Caki2 (cell line): ENCODE measurements at places on chromosomes 5 and 9. TPM values are rescaled to one million over a fixed set of nuclear protein-coding genes. Genes with fewer than 3 reads are reported as not detected.

- peak; percentile 44 for DNase-seq
Measured at GRCh38 chr5:170523142-170523551, 19.3 kb downstream of the KCNIP1 start.

DNA sequence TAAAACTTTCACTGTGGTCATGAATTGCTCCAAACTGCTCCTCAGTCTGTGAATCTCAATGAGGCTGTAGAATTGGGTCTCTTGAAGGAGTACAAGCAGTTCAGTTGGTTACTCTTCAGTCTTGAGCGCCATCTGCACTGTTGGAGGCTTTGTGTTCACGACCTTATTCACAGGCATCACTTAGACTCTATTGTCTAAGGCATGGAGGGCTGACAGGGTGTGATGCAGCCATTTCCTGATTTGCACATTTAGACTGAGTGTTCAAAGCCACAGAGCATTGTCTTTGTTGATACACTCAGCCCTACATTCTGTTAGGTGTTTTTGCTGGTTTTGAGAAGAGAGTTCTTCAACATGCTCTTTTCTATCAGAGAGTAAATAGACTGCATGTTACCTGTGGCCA, 355.9 kb upstream of the RIOK2 start:
- DNase-seq = no peak

DNA sequence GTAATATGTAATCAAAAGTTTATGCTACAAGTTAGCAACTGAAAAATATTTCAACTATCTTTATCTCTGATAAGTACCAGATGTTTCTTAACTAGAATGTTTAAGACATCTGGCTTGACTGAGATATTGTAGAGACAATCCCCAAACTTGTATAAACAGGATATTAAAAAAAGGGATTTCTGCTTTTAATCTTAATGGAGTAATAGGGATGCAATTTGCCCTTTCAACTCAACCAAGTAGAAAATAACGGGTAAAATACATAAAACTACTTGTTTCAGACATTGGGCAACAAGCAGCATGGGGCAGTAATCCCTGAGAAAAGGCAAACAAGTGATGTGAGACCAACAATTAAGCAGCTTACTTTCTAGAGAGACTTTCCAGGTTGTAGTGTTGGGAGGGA, 9.4 kb upstream of the ADAMTS12 start:
- DNase-seq = no peak

DNA sequence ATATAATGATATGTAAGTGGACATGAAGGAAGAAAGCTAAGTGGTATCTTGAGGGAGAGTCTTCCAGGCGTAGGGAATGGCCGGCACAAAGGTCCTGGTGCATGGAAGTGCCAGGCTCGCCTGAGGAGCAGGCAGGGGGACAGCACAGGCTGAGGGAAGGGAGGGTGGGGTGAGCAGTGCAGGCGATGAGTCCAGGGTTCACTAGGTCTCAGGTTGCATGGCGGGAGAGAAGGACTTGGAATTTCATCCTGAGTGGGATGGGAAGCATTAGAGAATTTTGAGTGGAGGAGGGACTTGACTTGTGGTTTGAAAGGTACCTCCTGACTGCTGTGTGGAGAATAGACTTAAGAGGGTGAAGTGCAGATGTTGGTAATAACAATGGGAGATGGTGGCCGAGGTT, 268.9 kb downstream of the ARHGEF28 start:
- DNase-seq = no peak

DNA sequence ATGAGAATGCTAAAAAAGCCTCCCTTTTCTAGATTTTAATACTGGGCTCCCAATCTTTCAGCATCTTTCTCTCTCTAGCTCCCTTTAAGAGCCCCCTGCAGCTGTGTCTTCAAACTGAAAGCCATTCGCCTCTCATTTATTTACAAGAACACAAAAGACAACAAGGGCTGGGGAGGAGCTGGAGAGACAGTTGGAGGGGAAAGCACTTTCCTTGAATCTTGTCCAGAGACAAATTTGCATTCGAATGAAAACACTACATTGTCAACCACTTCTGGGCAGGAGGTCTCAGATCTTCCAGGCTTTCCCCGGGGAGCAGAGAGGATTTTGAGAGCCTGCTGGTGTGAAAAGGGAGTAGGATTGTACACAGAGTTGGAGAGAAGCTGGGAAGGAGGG, 518.3 kb downstream of the CTNND2 start:
- no peak for DNase-seq

- DNase-seq = no peak
Measured at GRCh38 chr5:69202497-69202896, 13.1 kb downstream of the CENPH start.

C9orf40 gene
- total RNA-seq = 5.1 and 6.7 TPM in 2 replicates

DNA sequence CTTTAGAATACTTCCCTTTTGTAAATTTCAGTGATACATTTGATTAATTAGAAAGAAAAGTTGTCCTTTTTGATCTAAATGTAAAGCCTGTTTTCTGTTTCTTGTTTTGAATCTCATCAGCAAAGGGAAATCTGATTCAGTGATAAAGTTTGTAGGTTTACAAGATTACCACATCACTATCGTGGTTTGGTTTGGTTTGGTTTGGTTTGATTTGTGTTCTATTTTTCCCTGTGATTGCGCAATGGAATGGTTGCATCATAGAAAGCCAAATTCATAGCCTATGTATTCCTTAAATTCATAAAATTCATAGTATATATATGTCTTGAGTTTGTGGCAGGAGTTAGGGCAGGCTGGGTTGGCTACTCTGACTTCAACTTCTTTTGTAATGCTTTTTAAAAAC, 15.2 kb downstream of the SRFBP1 start:
- no peak for DNase-seq

- DNase-seq = no peak
Measured at GRCh38 chr9:136364942-136365774, 1.6 kb upstream of the DNLZ start.

DNA sequence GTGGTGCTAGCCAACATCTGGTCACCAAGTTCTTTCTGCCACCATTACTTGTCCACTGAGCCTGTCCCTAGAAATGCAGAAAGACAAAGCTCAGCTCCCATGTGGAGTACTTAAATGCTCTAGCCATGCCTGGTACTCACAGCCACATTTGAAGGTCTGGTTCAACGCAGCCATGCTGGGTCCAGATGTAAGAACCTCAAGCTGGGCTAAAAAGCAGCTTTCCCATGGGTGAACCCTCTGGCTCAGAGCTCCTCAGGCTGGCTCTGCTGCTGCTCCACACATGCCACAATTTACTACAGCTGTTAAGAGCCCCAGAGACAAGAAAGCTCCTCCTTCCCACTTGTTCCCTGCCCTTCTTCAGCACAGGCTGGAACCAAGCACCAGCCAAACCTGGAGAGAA, 97.1 kb upstream of the LRRTM2 start:
- DNase-seq = no peak

CDC25C gene
- total RNA-seq = 8.7 and 13.4 TPM in 2 replicates

- DNase-seq = no peak
Measured at GRCh38 chr5:141506381-141507155, 17.7 kb downstream of the PCDHGC5 start.

GRCh38 chr9:5791870-5792269, 41.0 kb downstream of the ERMP1 start:
- no peak for DNase-seq

GPX8 gene
- 29.6 and 49.3 TPM in 2 replicates for total RNA-seq

- DNase-seq = no peak
Measured at GRCh38 chr5:149754172-149754880, 24.2 kb downstream of the PPARGC1B start.

DNA sequence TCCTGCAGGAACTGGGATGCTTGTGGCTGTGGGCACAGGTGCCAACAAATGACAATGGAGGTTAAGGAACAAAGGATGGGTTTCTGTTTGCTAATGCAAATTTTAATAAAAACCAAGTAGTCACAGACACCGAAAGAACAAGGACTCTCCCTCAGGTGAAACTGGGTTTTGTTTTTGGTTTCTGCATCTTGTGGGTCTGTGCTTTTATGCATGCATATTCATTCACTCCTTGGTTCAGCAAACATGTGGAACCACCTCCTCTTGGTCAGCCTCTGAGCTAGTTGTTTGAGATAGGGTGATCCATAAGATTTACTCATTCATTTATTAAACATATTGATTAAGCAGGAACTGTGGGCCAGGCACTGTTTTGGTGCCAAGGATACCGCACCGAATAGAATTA, 381.9 kb downstream of the CDK5RAP2 start:
- no peak for DNase-seq

- no peak for DNase-seq
Measured at GRCh38 chr5:2732850-2733249, 18.6 kb downstream of the IRX2 start.

PITX1 gene
- total RNA-seq = 0.35 and 4.6 TPM in 2 replicates

DNA sequence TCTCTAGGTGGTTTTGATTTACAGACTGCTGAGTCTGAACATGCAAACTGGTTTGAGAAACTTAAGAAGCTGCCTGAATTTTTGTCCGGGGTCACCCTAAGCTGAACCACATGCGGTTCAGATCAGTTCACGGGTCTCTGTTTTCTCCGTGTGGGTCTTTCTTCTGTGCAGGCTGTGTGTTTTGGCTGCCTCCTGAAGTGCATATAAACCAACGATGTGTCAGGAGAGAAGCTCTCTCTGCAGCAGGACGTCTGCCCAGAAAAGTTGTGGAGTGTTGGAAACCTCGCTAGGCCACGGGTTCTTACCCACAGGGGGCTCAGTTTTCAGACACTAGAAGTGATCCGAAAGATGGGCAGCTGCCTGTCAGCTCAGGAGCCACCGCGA, 364.2 kb downstream of the IRX2 start:
- DNase-seq = no peak

DNA sequence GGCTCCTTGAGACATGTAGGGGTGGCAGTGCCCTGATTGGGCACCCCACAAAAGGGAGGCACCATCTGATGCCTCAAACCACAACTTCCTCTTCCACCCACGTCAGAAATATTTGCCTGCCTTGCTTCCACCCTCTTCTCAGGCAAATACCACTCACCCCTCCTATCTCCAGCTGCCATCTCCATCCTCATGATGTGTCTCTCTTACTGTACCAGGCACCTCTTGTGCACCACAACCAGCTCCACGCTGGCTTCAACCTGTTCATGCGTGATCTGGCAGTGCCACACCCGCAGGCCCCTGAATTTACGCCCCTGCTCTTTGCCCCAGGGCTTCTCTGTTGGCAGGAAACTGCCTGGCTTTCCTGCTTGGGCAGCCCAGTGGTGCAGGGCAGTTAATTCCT, 87.8 kb upstream of the HSPA9 start:
- no peak for DNase-seq

KCTD16 gene
- 0.17 and 2.6 TPM in 2 replicates for total RNA-seq

DNA sequence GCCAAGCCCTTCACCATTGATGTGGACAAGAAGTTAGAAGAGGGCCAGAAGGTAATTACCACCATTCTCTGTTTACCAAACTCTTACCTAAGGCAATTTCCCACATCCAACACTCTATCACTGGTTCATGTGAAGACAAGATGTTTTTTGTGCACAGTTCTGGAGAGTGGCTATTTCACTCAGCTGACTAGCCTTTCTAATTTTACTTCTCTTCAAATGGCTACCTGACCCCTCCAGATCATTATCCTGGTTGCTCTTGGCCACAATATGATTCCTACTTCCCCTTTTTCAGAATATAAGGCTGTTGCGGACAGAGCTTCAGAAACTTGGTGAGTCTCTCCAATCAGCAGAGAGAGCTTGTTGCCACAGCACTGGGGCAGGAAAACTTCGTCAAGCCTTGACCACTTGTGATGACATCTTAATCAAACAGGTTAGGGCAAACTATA, 7.1 kb downstream of the KIF20A start:
- no peak for DNase-seq

- DNase-seq = no peak
Measured at GRCh38 chr9:89465001-89465451, 32.9 kb downstream of the SEMA4D start.

GRCh38 chr5:45521067-45521466, 175.1 kb downstream of the HCN1 start:
- DNase-seq = peak; percentile 20

DNA sequence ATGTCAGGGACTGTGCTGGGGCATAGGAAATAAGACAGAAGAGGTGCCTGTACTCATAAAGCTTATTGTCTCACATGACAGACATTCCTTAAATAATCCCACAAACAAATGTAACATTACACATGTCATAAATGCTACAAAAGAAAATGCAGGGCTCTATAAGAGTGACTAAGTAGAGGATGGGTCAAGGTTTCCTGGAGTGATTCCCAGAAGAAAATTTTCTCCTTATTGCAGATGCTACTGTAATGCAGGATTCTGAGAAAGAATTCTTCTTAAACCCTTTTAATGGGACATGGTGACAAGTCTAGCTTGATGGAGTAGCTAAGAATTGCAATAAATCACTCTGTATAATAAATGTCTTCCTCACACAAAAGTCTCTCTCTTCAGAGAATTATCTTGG, 55.7 kb downstream of the SH3TC2 start:
- no peak for DNase-seq

DNA sequence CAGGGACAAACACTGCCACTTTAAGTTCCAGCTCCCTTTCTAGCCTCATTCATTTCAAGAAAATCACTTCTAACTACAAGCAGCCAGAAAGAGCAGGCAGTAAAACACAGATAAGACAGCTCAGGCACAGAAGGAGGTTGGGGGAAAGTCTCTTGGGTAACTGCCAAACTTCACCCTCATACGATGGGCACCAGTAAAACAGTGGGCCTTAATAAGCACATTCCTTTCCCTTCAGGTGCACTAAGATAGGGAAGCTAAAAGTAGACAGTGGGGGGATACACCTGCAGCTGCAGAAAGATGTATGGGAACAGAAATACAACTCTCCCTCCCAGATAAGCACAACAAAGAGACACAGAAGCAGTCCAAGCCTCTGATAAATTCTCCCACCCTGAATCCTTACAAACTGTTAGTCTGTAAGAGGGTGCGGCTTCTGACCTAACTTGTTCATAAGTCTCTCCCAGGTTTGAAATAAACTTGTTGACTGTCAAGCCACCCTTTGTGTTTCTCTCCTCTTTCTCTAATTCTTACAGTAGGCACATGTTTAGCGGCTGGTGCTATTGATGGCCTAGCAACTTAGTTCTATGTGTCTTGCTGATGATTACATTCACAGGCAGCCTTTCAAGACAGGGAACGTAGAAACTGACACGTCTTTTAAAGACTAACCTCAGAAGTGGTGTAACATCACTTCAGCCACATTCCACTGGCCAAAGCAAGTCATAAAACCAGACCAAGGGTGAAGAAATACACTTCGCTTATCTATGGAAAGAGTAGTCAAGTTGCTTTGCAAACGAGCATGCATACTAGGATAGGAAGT, 6.8 kb upstream of the CKS2 start:
- DNase-seq = no peak

- no peak for DNase-seq
Measured at GRCh38 chr5:108028412-108028811, 353.5 kb downstream of the FBXL17 start.
